ENCODE measurements at places on chromosomes 4 and X.

DNA sequence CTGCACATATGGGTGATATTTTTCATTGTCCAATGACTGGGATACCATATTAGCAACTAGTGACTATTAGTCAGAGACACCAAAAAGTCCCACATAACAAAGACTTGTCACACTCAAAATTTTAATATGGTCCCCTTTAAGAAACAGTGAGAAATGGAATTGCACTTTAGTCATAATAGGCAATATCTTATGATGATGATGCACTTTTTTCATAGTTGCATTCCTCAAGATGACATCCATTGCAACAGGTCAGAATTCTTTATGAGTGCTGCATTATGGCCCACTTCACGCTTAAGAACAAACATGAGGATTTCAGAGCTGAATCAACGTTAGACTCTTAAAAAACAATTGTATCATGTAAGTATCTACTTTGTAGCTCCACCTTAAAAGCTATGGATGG is 608.4 kb upstream of the HTR2C start:
- DNase-seq: no peak

GRCh38 chr4:26000274-26000950 is 86.4 kb downstream of the SMIM20 start:
- no peak for DNase-seq

DNA sequence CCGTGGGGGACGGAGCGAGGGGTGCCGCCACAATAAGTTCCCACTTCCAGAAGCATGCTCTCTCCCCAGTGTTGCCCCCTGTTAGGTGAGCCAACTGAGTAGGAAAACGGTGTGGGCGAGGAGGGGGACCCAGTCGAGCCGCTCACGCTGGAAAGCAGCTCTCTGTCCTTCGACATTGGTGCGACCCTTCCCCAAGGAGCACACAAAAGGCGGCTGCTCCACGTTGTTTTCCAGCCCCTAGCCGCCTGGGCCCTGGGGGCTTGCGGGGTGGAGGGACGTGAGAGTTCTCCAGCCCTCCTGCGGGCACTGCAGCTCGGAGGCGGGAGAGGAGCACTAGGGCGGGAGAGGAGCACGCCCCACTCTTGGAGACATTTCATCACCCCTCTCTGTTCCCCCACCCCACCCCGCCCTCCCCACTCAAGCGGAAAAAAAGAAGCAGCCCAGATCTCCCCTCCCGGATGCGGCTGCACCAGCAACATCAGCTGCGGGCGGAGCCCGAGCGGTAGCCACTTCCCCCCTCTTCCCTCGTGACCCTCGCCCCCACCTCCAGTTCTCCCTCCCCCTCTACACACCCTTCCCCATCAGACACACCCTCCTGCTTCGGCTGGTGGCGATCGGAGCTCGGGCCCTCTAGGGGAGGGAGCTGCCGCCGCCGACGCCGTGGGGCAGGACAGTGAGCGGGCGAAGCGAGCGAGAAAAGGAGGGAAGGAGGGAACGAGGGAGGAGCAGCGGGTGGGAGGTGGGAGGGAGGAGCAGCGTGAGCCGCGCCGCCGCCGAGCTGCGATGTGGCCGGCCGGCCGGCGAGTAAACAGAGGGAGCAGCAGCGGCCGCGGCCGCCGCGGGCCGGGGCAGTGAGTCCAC is at the start of gene DOCK11:
DOCK11 (plus strand) TSS at position 755 of the 861 bp plus-strand sequence. CDS start 157 bp downstream, outside the sequence.
- peak; percentile 65 for DNase-seq

- no peak for DNase-seq
These were observed 120.9 kb downstream of the CHIC2 start for GRCh38 chr4:53943345-53944085.

GRCh38 chr4:4693258-4693657 is 151.4 kb upstream of the STX18 start:
- DNase-seq: no peak

DNA sequence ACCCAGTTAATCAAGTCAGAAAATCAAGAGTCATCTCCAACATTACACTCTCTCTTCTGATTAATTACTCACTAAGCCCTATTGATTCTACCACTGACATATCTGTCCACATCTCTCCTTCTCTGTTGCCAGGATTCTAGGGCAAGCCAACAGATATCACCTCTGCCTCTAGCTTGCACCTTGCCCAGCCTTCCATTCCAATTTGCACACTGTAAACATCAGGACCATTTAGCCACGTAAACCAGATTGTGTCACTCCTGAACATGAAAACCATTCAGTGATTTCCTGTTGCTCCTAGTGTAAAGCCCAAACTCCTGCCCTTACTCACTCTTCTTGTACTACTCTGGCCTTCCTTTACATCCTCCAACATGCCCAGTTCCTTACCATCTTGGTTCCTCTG is 68.0 kb upstream of the PLS3 start:
- no peak for DNase-seq

- DNase-seq: no peak
These were observed 4.5 kb downstream of the APLN start for GRCh38 chrX:129650183-129650689.

GRCh38 chr4:6453688-6453990 is 18.8 kb downstream of the PPP2R2C start:
- DNase-seq: no peak

GRCh38 chrX:130702867-130703707 is 199.9 kb downstream of the ENOX2 start:
- no peak for DNase-seq

DNA sequence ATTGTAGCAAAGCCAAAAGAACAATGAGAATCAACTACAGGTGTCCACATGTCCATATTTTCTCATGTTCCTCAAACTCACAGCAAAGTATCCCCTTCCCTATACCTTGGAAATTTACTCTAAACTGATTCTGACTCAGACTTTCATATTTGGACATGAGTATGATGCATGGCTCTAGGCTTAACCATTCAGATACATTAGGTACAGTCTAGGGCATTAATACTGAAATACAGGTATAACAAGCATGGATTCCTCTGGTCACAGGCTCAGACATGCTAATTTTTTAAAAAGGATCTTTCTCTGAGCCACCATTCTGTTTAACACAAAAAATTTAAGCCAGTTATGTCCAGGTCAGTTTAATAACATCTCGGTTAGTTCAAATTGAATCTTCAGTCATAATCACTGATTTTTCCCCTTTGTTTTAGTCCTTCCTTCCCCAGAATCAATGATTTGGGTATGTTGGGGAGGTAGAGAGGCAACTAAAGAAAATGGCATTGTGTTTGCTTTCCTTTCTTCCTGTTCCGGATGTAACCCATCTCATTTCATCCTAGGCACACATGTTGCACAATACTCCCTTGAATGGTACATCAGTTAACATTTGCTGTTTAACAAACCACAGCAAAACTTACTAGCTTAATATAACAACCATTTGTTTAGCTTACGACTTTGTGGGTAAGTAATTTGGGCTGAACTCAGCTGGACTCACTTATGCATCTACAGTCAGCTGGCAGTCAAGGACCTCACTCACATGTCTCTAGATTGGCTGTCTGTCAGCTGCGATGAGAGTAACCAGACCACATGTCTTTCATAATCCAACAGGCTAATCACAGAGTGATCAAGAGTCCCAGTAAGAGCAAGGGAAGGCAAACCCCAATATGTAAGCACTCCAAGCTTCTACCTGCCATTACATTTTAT is 75.3 kb upstream of the GRIA3 start:
- DNase-seq: no peak

DNA sequence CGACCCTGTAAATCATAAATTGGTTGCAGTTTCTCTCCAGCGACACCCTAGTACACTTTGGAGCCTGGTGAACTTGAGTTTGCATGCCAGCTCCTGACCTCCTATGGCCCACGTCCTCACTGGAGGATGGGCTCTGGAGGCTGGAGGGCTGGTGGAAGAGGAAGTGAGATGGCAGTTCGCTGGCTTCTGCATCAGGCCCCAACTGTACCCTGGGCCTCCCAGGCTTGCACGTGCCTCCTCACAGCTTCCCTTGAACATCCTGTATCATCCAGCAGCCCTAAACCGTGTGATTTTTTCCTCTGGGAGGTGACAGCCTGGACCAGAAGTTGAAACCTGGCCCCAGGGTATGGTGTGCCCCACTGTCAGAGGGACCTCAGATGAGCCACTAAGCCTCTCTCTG is 78.5 kb downstream of the HTRA3 start:
- DNase-seq: no peak

DNA sequence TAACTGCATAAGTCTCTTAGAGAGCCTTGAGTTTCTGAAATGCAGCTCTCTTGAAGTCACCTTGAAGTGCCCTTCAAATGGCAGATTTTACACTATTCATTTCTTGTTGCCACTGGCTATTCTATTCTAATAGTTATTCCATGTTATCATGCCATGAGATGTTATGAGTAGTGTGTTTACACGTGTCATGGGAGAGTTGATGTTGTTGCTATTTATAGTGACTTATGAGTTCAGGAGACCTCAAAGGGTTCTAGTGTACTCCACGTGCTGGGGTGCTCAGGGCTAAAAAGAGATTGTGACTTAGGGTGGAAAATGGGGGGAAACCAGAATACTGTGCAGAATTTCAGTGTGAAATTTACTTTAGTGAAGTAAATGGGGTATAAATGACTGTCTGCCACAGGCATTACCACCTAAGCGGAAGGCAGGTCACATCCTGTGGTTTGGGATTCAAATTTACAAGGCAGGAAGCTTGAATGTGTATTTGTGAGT is 77.1 kb upstream of the SLC4A4 start:
- DNase-seq: no peak

DNA sequence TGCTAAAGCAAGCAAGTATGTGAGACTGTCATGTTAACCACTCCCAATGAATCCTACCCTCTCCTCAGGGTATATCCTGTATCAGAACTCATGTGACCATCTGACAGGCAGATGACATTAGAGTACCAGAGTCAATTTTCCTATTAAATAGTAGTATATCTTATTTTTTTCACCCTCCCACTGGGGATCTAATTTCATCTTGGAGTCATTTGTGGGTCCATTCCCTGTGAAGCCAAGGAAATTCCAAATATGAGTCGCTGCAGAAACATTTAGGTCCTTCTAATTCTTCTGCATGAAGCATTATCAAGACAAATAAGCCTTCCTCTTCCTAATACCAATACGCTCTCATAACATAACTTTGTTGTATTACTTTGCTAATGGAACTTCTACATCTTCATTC is 52.2 kb upstream of the BLTP1 start:
- DNase-seq: no peak

DNA sequence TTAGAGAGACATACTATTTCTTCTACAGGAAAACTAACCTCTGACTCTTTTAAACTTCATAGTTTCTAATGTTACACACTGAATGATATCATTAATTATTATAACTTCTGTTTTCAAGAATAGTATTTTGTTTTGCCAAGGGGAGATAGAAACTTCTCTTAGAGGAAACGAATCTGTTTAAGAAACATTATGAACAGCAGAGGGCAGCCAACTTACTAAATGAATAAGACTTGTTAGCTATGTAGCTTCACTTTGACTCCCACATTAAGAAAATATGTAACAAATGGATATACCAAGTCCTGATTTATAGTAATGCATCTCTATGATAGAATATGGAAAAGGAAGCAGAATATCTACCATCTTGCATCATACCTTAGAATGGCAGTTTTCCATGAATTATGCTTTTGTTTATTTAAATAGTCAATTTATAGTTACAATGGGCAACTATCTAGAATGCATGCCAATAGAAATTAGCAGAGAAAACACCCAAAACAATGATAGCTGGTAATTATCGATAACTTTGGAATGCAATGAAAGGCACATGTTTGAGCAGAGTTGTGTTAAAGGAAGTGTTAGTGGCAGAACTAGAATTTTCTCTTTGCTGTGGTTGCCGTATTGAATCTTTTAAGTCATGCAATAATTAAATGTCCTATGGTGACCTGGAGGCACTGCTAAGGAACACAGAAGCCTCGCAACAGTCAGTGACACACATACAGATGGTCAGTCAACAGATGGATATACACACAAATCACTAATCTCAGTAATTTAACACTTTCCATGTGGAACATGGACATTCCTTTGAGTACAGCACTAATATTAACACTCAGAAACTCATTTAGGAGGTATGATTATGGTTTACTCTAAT is 105.7 kb upstream of the PDLIM3 start:
- no peak for DNase-seq

GRCh38 chr4:8266508-8266907 is 3.0 kb upstream of the HTRA3 start:
- DNase-seq: no peak

- no peak for DNase-seq
These were observed 10.4 kb downstream of the MAD2L1 start for GRCh38 chr4:120056246-120056645.

GRCh38 chr4:125013891-125014290 is 300.9 kb upstream of the FAT4 start:
- DNase-seq: no peak

- DNase-seq: no peak
These were observed 349.5 kb upstream of the CPXCR1 start for GRCh38 chrX:88397551-88397950.

DNA sequence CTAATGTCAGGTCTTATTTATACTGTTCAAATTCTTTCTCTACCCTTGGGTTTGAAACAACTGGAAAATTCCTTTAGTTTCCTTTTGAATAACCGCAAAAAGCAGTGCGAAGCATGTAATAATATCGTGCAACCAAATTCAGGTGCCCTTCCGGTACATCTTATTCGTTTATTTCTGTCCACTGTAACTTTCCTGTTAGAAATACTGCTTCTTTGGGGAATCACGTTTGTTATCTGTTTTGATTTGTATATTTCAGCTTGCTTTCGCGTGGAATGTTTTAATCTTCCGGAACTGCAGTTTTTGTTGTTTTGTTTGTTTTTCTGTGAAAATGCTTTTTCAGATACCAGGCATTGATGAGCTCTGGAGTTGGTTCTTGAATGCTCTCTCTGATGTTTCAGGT is 85.7 kb upstream of the HPRT1 start:
- DNase-seq: no peak
